ENCODE measurements at places on chromosomes 3 and 15.

DNA sequence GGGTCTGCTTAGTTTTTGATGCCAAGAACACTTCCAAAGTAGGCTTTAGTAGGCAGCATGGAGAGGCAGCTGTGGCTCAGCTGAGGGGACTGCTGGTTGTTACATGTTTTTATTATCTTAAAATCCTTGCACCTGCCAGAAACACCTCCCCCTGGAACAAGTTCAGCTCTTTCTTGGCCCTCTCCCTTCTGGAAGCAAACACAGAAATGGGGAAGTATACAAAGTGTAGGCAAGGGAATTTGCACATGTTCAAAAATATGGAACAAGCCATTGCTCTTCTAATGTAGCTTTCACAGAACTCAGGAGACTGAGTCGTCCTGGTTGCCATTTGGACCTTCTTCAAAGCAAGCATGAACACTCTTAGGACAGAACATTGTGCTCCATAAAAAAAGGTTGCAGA is 169.1 kb upstream of the SEMA6D start:
- peak; percentile 77 for DNase-seq

- no peak for DNase-seq
Measured at GRCh38 chr3:99765042-99765942, 52.4 kb upstream of the CMSS1 start.

DNA sequence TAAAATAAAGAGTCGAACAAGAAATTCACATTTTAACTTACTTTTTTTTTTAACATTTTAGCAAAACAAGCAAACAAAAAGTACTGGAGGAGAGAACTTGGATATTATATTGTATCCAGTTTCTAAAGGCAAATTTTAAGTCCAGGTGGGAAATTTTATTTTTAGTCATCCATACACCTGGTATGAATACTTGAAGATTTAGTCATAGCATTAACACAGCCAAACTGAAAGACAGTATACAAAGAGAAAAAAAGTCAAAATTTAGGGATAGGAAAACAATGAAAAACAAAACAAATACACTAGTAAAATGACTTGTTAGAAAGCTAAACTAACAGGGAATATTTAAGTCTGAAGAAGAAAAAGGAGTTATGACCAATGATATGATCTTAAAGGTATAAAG is 69.1 kb downstream of the PROS1 start:
- DNase-seq = no peak

GRCh38 chr3:6644070-6644929 is 216.6 kb upstream of the GRM7 start:
- no peak for DNase-seq

DNA sequence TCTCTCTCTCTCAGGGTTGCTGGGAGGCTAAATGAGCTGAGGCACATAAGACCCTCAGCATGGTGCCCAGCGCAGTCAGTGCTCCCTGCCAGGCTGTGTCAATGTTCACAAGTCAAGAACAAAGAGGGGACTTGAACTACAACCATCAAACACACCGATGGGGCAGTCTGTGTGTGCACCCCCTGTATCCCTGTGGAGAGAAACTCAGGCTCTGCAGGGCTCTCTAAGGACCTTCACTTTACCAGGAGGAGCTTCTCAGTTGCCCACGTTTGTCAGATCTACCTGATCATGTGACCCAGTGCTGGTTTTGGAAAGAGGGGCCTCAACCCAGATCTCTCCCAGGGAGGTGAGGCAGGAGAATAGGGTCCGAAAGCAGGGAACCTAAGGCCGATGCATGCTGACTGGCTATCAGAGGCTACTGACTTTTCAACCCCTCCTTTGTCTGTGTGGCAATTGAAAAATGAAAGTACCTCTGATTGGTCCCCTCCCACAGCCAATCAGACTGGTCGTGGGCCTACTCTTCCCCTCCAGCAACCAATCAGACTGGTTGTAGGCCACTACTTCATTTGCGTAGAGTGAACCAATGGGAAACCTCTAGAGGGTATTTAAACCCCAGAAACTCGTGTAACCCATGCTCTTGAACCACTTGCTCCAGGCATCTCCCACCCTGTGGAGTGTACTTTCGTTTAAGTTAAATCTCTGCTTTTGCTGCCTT is 34.0 kb downstream of the RHCG start:
- DNase-seq = no peak

DNA sequence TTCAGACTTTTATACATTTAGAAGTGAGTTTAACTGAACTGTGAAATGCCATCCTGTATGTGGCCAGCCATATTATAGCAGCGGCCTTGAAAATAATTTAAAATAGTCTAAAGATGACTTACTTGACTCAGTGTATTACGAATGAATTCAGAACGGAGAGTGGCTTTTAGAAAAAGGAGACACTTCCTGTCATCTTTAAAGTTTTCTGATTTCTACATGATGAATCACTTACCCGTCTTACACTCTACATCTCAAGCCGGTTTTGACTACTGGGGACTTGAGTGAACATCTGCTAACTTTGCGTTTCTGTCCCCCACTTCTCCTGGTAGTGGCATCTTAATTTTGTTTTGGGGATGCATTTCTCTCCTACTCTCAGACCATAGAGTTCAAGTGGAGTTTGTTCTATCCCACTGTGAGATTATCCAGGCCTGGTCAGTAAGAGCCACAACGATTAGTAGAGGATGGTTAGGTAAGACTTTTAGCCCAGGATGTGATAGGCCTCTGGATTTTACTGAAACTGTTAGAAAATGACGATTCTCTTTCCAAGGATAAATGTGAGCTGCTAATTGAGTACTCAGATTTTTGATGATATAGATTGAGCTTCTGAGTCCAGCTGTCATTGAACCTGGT is 175.4 kb upstream of the CADPS start:
- DNase-seq = no peak

DNA sequence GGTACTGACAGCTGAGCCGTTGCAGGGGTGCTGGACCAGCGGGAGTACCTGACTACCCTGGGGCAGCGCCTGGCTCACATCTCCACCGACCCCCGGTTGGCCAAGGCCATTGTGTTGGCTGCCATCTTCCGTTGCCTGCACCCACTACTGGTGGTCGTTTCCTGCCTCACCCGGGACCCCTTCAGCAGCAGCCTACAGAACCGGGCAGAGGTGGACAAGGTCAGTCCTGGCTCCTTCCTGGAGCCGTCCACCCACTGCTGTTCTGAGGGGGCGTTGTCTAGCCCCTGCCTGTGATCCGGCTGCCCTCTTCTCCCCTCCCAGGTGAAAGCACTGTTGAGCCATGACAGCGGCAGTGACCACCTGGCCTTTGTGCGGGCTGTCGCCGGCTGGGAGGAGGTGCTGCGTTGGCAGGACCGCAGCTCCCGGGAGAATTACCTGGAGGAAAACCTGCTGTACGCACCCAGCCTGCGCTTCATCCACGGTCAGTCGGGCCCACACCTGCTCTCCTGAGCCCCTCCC is 45.7 kb downstream of the DHX30 start:
- DNase-seq = no peak

- DNase-seq = no peak
Measured at GRCh38 chr15:46296002-46296401, 661.2 kb downstream of the SQOR start.

DNA sequence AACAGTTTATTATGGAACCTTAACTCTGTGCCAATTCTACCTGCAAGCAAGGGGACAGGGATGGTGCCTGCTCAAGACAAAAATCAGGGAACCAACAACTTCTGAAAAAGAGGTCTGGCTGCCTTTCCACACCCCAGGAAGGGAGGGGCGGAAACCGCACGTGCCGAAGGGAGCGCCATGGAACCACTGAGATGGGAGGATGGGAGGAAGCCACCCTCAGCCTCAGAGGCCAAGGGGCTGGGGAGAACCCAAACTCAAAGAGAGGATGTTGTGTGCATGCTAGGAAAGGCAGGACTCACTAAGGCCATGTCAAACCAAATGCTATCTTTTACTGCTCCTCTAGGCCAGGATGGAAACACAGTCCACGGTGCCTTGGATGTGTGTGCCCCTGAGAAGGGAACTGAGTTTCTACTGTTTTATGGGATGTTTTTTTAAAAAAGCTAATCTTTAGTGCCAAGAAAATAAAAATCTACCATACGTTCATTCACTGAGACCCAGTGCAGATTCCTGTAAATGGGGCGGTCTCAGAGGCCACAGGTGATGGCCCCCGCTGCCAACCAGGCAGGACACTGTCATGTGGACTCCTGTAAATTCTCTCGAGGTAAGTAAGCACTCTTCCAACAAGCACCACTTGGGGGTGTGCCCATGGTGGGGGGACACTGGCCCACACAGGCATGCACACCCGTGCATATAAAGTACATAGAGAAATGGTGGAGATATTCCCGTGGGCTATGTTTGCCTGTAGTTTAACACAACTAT is 20.5 kb downstream of the SRPRB start:
- DNase-seq = no peak

DNA sequence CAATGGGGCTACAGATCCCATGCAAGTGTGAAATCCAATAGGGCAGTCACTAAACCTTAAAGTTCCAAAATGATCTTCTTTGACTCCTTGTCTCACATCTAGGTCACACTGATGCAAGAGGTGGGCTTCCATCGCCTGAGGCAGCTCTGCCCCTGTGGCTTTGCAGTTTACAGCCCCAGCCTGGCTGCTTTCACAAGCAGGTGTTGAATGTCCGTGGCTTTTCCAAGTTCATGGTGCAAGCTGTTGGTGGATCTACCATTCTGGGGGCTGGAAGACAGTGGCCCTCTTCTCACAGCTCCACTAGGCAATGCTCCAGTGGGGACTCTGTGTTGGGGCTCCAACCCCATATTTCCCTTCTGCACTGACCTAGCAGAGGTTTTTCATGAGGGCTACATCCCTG is 68.5 kb upstream of the PRR20G start:
- DNase-seq = no peak

DNA sequence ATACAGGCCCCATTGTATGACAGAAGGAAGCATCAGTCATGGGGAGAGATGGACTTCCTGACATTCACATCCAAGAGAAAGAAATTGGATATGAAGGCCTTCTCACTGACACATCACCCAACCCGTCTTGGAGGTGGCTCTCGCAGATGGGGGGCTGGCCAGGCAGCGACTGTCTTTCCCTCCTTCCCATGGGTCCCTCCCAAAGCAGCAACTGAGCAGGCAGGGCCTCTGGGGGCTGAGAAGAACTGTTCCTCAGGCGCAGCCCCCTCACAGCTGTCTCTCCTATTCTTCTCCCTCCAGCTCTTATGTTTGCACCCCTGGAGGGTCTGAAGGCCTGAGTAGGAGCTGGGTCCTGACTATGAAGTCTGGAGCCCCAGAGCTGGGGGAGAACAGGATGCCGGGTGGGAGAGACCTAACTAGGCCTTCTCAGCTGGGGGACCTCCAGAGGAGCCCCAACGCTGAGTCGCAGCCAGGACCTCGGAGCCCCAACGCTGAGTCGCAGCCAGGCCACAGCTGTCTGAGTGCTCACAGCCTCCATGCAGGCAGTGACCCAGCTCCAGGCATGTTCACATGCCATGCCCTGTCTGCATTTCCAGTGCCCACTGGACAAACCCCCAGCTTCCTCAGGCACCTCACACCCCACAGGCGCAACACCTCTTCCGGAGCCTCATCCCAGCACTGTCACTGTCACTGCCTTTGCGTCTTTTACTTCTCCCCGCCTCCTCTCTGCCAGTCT is 29.6 kb downstream of the UMPS start:
- DNase-seq = no peak

GRCh38 chr3:125129512-125129997 is 73.8 kb upstream of the HEG1 start:
- peak; percentile 98 for DNase-seq

DNA sequence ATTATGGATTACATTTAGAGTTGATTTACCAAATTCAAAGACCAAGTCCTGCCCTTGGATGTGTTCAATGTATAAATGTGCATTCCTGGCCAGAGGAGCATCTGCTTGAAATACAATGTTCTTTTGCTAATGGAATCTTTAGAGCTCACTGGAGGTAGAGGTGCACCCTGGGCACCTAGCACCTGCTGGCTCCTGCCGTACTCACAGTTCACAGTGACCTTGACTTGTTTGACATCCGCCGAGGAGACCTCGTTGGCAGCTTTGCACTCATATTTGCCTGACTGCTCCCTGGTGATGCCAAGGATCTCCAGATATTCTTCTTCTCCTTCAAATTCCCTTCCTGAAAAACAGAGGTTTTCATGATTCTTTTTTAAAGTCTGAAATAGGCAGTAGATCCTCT is 229.0 kb downstream of the GAP43 start:
- DNase-seq = no peak

GRCh38 chr3:50204804-50205412 is at the start of gene SLC38A3:
TSS of gene SLC38A3 (plus strand) at chr3:50205271. CDS start at chr3:50214200, 8,929 bp downstream.
- peak; percentile 59 for DNase-seq

DNA sequence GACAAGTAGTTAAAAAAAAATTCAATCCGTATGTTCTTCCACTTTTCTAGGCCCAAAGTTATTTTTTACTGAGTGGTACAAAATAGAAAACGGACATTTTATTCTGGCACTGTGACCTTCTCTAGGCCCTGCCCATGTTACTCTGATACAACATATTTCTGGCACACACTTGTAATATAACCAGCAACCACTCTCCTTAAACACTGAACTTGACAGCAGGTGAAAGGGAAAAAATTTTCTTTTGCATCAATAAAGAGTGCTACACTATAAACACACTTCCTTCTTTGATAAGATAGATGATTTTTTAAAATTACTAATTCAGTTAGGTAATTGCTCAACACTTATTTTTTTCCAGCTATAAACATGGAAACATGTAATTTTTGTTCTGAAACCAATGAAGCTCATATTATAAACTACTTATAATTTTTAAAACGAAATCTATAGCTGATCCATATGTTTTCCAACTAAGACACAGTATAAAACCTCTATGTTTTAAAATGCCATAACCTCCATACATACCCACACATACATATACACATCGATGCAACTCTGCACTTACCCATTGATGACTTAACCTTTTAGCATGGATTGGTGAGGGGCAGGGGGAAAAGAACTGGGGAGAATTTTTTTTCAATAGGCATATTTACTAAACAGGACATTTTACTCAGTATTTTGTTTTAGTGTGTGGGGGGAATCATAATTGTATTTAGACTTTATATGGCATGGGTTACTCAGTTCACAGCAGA is 5.3 kb upstream of the CTNNB1 start:
- DNase-seq = no peak

DNA sequence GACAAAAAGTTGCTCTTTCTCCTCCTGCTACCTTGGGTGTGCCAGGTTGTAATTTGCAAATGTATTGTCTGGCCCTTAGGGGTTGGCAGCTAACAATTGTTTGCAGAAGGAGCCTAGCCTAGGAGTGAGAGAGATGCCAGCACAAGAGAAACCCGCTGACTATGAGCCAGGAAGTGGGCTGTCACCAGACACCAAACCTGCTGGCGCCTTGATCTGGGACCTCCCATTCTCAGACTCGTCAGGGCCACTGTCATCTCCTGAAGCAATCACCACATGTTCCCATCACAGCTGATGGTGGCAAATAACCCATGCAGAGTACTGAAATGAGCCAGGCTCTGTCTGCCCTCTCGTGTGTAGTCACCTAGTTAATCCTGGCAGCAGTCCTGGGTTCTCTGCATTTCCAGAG is 406.4 kb upstream of the NPAP1 start:
- DNase-seq = peak; percentile 26

GRCh38 chr3:97658668-97659285 is 105.8 kb upstream of the ARL6 start:
- DNase-seq = peak; percentile 46

GRCh38 chr3:25448750-25449692 is 21.0 kb downstream of the RARB start:
- DNase-seq = peak; percentile 91

GRCh38 chr15:76223521-76223920 is 87.7 kb downstream of the ETFA start:
- no peak for DNase-seq

- no peak for DNase-seq
Measured at GRCh38 chr3:99579965-99580364, 58.4 kb upstream of the COL8A1 start.
